CD4-positive, CD25-positive, alpha-beta regulatory T cell (primary cell): ENCODE measurements at places on chromosomes 7 and 10. TPM values are rescaled to one million over a fixed set of nuclear protein-coding genes. Genes with fewer than 3 reads are reported as not detected.

AP1S1 gene
- 5.4 TPM for polyA plus RNA-seq

PAPOLB gene
- polyA plus RNA-seq, result not detected

ARHGEF35 gene
- 4.2 TPM for polyA plus RNA-seq

OR2F2 gene
- not detected for polyA plus RNA-seq

SEMA3E gene
- polyA plus RNA-seq, result not detected

CHRM2 gene
- polyA plus RNA-seq, result not detected

ADAM22 gene
- 0.21 TPM for polyA plus RNA-seq

DNA sequence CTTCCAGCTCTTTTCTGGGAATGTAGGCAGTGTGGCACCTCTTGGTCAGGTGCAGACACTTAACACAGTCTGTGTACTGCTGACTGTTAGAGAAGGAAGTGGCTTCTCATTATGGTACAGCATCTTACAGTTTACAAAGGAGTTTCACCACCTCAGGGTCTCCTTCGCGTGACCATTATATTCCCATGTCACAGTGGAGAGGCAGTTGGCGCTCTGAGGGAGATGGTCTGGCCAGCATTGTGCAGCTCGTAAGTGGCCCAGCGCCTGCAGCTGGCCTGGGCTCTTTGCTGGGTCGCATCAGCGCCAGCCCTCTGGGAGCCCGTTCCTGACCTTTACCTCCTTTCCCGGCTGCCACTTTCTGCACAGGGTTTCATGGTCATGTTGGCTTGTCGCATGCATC is 15.4 kb downstream of the TSPAN15 start:
- no peak for DNase-seq

DNA sequence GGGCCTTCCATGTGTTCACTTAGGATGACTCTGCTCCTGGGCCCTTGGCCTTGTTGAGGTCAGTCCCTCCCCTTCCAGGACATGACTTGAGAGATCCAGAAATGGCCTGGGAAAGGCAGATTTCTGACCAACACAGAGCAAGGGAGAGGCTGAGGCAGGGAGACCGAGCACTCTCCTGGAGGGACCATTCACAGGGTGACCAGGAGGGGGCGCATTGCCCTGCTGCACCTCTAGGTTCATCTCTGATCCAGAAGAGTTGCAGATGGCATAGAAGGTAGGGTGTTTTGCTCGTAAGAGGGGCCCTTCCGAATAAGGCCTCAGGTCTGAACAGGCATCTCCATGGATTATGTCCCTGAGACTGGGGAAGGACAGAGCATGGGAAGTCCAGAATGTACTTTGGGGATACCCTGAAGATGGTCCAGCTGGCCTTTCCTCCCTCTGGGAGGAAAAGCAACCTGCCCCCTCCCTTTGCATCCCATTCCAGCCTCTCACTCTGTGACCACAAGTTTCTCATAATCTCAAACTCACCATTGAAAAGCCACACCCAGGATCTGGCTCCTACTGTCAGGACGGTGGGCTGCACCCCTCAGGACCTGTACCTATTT is 6.6 kb downstream of the DMBT1 start:
- DNase-seq, result no peak

GRCh38 chr10:32060347-32060746 is 4.1 kb upstream of the KIF5B start:
- no peak for DNase-seq

DNA sequence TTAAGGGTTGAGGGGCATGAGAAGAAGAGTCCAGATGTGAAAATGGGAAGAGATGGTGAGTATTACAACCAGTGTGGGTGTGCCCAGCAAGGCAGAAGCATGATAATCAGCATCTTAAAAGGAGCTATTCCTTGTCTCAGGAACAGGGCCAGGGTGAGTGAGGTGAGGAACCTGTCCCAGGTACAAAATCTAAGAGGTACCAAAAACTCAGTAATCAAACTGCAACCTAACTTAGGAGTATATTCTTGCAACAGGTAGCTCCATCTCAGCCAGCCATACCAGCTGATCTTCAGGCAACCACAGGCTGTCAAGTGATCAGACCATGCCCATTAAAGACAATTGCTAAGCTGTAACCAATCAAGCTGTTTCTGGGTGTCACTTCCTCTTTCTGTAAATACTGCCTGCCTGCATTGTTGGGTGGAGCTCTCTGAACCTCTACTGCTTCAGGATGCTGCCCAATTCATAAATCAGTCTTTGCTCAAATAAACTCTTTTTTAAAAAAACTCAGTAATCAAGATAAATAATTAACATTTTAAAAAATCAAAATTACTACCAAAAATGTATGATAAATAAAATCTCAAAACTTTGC is 7.4 kb downstream of the KEL start:
- no peak for DNase-seq

GRCh38 chr7:155167706-155168365 is 97.7 kb downstream of the HTR5A start:
- DNase-seq, result no peak

DNA sequence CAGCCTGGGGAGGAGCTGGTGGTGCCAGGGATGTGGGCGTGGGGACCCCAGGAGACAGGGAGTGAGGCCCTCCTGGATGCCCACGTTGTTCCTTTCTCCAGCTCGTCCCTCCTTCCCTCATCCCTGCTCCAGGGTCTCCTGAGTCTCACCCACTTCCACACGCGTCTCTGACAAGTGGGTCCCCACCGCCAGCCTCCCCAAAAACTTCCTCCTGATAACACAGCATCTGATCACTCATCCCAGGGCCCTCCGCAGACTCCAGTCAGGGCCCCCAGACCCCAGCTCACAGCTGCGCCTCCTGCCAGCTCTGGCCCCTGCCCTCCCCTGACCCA is 60.6 kb upstream of the INPP5A start:
- no peak for DNase-seq

GRCh38 chr10:93215312-93215711 is 141.6 kb downstream of the CYP26A1 start:
- no peak for DNase-seq

GRCh38 chr7:25574828-25575227 is 346.5 kb upstream of the NPVF start:
- DNase-seq, result no peak

DNA sequence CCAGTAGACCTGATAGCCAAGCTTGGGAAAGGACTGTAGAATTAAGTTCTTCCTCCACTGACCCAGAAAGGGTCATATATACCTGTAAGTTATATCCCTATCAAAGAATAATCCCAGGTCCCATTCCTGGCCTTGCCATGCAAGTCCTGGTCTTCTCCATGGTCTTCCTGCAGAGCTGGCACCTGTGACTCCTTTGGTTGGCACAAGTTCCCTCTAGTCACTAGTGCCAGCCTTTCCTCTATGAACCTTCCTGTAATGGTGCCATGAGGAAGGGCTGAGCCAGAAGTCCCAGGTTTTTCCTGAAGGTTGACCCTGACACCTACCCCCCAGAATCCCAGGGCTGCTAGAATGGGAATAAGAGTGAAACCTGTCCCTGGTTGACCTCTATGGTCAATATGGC is 54.1 kb upstream of the UNC5B start:
- DNase-seq, result no peak

GRCh38 chr7:66921396-66921917 is 432 bp downstream of the TMEM248 start:
- no peak for DNase-seq

- DNase-seq, result no peak
These were observed 53.9 kb upstream of the SKAP2 start for GRCh38 chr7:26918241-26918640.

DNA sequence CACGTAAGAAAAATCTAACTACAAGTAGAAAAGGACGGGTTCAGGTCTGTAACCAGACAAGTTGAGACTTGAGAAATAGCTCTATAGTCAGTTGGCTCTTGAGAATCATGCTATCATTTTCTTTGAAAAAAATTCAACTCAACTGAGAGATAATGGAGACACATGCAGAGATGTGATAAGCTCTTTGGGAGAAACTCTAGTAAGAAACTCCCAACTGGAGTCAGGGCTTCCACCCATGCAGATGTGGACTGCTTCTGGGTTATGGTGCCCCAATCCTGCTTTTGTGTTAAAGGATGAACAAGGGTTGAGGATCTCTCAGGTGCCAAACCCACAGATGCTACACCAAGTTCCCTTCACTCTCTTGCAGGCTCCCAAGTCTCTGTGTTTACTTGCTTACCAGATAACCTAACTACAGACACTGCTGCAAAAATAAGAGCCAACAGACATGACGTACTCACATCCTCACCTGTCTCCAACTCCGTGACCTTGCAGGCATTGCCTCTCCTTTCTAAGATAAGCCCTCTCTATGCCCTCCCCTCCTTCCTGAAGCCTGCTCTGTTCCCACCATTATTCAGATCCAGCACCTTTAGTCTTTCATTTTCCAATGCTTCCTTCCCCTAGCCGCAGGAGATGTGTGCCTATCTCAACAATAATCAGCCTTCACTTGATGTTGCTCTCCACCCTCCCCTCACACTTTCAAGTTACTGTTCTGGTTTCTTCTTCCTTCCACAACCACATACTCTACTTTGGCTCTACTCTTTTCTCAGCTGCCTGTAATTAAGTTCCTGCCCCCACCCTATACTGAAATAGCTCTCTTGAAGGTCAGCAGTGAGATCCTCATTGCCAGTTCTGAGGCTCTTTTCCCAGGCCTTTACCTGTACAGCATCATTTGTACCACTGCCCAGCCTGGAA is 130.0 kb downstream of the ICA1 start:
- peak; percentile 83 for DNase-seq

- no peak for DNase-seq
These were observed 97.4 kb upstream of the BMPER start for GRCh38 chr7:33807779-33808482.
